Endothelial cell (in vitro differentiated cells): ENCODE measurements at places on chromosomes 6 and 20.

GRCh38 chr6:46674410-46674809 is 13.3 kb upstream of the TDRD6 start:
- no peak for DNase-seq

DNA sequence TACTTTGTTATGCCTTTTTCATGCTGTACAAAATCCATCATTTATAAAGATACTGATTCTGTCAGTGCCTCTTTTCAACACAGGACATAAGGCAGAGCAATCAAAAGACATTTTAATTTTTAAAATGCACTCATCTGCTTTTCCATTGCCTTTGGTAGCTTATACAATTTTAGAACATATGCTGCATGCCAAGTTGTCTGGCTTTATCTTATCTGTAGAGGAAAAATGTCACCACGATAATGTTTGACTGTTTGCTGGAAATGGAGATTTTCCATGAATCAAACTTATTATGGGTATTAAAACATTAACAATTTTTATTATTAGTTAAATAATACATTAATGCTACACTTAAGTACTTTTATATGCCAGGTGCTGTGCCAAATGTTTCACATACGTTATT is 50.5 kb downstream of the NKAIN2 start:
- DNase-seq, result no peak

DNA sequence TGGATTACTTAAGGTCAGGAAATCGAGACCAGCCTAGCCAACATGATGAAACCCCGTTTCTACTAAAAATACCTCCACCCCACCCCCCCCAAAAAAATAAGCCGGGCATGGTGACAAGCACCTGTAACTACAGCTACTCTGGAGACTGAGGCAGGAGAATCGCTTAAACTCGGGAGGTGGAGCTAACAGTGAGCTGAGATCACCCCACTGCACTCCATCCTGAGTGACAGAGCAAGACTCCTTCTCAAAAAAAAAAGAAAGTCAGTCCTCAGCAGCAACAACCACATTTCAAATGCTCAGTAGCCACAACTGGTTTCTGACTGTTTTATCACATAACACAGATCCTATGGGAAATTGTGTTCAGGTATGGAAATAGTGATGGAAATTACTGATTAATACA is 135.3 kb downstream of the HFE start:
- no peak for DNase-seq

DNA sequence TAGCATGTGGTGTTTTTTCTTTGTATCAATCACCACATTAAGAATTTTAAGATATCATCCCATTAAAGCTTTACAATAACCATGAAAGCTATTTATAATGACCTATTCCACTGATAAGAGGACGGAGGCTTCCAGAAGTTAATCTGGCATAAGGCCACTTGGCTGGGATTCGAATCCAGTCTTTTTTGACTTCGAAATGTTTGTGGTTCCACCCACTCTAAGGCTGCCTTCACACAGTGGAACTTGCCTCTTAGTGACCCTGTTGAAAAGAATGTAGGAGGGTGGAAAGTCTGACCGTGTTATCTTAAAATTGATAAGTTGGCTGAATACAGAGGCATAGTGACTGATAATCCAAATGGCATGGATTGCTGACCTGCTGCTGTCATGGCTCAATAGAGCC is 959.7 kb downstream of the KIF16B start:
- no peak for DNase-seq

GRCh38 chr20:36303020-36303595 is 3.0 kb upstream of the DLGAP4 start:
- no peak for DNase-seq

DNA sequence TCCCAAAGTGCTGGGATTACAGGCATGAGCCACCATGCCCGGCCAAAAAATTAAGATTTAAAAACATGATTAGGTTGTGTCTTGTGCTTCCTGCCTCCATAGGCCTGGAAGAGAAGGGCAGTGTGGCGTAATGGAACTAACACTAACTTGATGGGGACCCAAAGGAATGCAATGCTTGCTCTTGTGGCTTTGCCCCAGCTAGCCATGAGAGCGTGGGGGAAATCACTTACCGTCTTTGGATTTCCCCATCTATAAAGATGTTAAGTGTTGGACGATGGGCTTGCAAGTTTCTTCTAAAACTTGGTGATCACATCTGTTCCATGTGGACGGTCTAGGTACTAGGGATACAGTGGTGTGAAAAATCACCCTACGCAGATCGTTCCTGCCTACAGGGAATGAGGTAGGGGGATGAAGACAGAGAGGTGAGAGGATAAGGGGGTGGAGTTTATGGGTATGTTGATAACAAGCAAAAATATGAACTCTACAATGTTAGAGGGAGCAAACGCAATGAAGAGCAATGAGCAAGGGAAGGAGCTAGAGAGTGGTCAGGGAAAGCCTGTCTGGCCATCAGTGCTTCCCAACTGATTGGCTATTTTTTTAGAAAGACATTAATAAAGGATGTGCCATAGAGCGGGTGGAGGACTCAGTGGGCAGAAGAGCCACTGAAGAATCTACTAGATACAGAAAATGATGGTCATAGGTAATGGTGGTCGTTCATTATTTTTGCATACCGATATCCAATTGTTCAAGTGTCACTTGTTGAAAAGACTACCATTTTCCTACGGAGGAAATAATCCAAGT is 165.2 kb downstream of the BCAS1 start:
- DNase-seq, result no peak

- DNase-seq, result no peak
These were observed 333.4 kb downstream of the BCKDHB start for GRCh38 chr6:80439721-80440470.
